ENCODE measurements at places on chromosomes 7 and 10.

DNA sequence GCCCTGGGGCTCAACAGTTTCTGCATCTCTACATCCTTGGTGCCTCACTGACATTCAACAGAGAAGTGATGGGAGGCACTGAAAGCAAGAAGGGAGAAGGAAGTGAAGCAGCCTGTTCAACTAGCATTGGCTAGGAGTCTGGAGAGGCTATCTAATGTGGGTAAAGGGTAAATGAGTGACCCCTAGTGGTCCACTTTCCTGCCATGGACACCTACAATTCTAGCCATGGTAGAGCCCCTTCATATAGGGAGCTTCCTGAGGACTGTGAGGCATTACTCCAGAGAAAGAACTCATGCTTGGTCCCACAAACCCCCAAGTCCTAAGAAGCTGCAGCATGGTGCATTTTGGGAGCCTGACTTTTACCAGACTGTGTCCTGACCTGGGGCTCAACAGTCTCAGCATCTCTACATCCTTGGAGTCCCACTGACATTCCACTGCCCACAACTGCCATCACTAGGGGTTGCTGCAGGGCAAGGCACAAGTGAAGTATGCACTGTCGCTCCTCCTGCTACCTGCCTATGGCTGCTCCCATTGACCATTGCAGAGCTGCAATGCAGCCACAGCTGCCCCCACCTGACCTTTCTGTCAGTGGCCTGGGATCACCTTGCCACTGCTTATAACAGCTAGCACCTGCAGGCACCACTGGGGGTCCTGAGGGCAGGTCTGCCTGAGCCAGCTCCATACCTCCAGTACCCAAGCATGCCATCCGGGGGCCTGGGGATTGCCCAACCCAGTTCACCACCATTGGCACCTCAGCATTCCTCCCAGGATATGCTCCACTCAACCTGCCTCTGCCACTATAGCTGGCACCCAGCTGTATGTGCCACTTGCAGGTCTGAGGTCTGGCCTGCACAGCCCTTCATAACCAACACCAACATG lies 44.1 kb upstream of the CDK6 start:
- DNase-seq, result no peak

DNA sequence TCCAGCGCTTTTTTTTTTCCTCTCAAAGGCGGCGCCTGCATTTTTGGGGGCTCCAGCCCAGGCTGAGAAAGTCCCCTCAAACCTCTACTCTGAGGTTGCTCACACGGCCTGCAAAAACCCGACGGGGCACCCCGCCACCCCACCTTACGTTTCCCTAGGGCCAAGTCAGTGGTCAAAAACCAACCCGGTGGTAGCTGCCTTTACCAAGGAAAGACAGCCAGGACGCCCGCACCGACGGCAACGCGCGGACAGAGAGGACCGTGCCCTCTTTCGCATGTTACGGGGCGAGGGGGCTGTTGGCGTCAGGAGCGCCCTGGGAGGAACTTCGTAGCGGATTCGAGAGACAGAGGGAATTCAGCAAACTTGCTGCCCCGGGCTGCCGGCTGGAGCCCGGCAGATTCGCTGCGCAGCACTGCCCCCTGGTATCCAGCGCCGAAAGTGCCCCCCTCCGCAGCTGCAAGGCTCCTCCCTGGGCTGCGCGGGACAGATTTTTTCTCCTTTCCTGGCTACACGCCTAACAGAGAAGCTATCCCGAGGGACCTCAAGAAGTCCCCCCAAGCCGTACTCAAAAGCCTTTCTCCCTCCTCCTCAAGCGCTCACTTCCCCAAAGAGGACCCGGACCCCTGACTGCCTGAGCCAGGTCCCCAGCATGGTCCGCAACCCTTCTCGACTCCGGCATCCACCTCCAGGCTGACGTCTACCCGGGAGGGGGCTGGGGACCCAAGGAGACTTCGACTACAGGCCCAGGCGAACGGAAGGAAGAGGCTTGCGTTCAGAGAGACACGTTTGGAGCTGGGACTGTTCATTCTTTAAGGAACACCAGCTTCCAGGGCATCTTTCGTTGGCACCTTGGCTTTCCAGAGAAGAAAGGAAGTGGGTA lies 27.7 kb upstream of the VAX1 start:
- no peak for DNase-seq

DNA sequence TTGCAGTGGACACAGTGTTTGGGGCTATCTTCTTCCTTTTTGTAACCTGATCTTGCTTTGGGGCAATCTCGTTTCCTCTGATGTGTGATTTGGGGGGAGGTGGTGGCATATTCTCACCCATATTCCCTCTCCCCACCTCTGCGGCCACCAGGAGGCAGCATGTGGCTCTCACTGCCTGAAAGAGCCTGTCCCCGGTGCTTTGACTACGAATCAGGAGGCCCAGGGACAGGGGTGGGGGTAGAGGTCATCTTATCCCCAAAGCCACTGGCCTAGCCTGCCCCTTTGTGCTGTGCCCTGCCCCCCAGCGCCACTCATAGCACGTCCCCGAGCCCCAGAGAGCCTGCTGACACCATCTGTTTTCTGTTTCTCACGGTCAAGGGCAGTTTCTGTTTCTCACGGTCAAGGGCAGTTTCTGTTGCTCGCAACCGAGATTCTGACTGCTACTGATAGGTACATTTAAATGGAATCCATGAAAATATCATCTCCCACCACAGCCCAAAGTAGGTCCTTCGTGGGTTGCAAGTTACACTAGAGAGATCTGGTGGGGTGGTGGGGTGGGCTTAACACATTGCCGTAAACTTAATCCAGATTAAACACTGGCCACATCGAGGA lies 28.2 kb downstream of the PHYH start:
- DNase-seq, result no peak

DNA sequence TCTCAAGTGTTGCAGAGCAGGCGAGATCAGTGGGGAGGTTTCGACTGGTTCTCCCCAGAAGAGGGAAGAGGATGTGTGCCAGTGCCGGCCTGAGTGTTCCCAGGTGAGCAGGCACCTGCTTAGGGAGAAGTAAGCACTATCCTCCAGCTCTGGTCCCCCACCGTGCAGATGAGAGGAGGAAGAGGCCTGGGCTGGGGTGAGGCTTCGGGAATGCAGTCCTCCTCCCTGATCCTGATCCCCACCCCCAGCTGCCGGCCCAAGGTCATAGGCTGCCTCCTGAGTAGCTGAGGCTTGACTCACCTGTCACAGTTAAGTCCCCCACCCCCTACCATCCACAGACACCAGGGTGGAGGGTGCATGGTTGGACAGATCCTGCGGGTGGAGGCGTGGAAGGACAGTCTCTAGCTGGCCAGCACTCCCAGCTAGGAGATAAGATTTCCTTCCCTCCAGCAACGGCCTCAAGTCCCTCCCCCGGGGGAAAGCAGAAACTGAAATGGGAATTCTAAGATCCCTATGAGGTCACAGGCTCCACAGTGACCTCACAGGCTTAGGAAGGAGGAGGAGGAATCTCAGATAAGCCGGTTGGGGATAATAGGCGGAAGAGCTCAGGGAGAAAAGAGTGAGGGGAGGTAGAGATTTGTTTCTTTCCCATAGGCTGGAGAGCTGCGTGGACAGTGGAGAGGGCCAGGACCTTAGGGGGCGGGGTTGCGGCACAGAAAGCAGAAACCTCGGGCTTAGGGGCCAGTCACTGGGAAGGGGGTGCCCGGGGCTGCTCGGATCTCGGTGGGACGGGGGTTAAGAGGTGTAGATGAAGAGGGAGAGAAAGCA lies 1.0 kb downstream of the LRCH4 start:
- peak; percentile 66 for DNase-seq

DNA sequence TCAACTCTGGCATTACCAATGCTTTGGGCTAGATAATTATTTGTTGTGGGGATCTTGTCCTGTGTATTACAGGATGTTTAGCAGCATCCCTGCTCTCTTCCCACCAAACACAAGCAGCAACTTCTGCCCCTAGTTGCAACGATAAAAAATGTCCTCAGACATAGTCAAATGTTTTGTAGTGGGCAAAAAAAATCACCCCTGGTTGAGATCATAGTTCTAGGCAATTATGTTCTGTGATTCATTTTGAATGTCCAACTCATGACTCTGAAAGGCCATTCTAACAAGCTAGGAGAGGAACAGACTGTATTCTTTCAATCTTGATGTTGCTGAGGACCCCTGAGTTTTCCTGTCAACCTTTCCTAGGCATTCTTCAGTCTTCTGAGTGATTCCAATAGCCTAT lies 79.5 kb downstream of the RTKN2 start:
- DNase-seq, result no peak

DNA sequence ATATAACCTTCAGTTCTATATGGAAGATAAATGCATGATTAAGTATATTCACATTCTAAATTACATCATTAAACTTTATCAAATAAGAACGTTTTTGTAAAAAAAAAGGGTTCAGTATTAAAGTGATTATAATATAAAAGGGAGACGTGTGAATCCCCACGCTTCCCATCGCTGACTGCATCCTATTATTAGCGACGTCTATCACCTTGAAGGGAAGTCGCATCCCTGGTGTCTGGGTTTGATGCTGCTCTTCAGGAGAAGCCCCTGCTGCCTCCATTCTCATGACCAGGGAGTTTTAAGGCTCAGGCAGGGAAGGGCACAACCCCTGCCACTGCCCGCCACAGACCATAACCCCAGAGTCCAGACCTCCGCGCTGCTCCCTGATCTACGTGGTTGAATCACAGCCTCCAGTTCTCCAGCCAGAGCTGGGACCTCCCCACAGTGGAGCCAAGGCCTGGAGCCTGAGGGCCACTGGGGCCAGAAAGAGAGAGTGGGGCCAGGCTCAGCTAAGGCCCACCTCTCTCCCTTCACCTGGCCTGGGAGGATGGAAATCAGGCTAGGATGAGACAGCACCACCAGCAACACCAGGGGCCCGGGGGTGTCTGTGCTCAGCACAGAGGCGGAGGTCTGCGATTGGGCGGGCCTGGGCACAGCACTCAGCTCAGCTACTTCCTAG lies 130.6 kb downstream of the TCERG1L start:
- no peak for DNase-seq

DNA sequence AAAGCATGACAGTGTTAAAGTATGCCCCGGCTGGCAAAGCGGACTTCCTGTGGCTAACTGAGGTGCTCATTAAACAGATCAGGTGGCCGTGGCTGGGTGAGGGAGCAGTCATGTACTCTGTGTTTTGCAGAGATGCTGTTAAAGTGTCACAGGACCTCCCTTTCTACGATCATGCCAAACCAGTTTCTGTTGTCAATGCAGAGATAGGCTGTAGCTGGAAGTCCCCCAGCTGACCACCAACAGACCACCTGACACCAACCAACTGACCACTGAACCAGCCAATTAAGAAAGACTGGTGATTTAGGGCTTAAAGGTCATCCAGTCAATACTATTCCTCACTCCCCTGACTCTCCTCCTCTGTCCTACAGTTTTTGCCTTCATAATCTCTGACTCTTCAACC lies 431.1 kb upstream of the LRGUK start:
- no peak for DNase-seq
